ENCODE measurements at places on chromosomes 12 and 14.

DNA sequence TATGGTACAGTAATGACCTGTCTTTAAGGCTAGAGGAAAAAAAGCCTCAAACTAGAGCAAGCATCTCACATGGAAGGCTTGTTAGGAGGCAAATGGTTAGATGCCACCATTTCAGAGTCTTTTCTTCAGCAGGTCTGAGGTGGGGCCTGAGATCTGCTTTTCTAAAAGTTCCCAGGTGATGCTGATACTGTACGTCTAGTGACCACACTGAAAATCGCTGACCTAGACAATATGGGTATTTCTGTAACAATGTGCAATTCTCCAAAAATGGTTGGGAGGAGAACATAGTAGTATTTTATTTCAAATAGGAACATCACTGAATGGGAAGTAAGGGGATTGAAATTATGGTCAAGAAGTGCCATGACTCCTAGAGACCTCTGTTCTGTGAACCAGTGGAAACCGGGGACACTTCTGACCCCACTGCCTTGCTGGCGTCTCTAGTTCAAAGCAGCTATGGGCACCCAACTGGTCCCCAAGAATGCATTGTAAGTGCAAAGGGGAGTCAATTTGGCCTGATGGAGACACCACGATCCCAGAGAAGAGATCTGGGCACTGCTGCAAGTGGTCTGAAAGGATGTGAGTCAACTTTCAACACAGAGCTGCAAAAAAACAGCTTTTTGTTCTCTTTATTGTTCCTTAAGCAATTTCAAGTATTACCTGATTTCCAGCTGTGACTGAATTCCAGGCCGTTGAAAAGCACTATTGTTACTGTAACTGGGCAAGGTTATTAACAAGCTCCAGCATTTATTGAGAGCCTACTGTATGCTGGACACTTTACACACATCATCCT, 54.4 kb upstream of the PLEKHG7 start:
- H3K27me3 ChIP-seq = no peaks in the 10 kb centered on the region
- H3K27ac ChIP-seq = no peak overlapping the region
- no peaks in the 10 kb centered on the region for H3K36me3 ChIP-seq
- no peaks in the 10 kb centered on the region for H3K4me1 ChIP-seq

DNA sequence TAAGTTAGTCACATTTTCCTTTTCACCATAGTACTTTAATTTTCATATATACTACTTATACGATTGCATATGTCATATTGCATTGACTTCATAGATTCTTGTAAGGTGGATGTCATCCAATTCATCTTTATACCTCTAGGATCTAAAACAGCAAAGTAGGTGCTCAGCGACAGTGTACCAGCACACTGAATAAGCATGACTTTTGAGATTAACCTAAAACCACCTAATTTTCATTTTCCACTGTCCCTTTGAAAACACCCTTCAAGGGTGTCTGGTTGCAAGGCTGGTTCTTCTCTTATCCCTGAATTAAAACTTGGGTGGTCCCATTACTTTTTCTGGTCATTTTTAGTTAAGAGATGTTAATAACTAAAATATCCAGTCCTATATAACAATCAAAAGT, 4.4 kb downstream of the GPR19 start:
- H3K36me3 ChIP-seq = no peaks in the 10 kb centered on the region
- no peaks in the 10 kb centered on the region for H3K27me3 ChIP-seq
- H3K4me1 ChIP-seq = peaks cover 8% of the 10 kb centered on the region
- no peak for DNase-seq
- no peak overlapping the region for H3K27ac ChIP-seq

- no peaks in the 10 kb centered on the region for H3K36me3 ChIP-seq
- DNase-seq = peak; percentile 97
- no peak overlapping the region for H3K4me3 ChIP-seq
- peaks cover 15% of the 10 kb centered on the region for H3K4me1 ChIP-seq
Observed at GRCh38 chr12:24226745-24227350, 277.4 kb upstream of the SOX5 start.

GRCh38 chr14:44112774-44113460, 394.2 kb downstream of the FSCB start:
- no peak overlapping the region for H3K27ac ChIP-seq
- H3K27me3 ChIP-seq = no peaks in the 10 kb centered on the region
- H3K4me3 ChIP-seq = no peak overlapping the region
- no peaks in the 10 kb centered on the region for H3K36me3 ChIP-seq
- DNase-seq = no peak

DNA sequence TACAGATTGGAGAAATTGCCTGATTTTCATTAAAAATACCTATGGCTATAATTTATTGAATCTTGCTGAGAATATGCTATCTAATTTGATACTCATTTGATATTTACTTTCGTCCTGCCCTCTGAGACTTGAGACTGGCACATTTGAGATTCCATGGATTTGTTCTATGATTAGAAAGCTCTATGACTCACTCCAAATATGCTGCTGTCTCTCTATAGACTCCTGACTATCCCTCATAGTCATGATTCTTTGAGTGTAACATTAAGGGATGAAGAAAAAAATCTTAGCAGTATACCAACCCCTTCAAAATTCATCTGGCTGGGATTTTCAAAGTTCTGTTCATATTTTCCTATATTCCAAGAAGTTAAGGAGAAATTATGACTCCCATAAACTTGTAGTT, 191.9 kb downstream of the LRIG3 start:
- H3K4me3 ChIP-seq = no peak overlapping the region
- H3K4me1 ChIP-seq = no peaks in the 10 kb centered on the region
- H3K36me3 ChIP-seq = no peaks in the 10 kb centered on the region
- peak; percentile 37 for DNase-seq

GRCh38 chr12:78229591-78230101, 399.0 kb downstream of the NAV3 start:
- H3K36me3 ChIP-seq = no peaks in the 10 kb centered on the region
- H3K4me3 ChIP-seq = no peak overlapping the region
- no peak overlapping the region for H3K27ac ChIP-seq
- DNase-seq = peak; percentile 36
- H3K4me1 ChIP-seq = no peaks in the 10 kb centered on the region
- no peaks in the 10 kb centered on the region for H3K27me3 ChIP-seq

DNA sequence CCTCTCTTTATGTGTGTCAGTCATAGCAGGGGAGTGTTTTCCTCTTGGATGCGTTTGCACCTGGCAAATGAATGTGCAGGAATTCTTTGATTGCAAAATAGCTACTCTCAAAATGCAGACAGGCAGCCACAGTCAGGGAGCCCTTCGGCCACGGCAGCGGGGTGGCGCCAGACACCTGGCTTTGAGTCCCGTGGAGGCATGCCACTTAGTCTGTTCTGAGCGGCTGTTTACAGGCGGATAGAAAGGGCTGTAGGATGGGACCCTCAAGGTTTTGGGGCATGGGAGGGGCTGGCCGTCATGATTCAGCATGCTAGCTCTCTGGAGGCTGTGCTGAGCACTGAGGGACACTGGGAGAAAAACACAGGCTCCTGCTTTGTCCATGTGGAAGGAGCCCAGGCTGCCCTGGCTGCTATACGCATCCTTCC, 117.1 kb downstream of the SLC25A47 start:
- peak overlapping the region; percentile 80 for H3K27ac ChIP-seq
- H3K4me3 ChIP-seq = no peak overlapping the region
- H3K4me1 ChIP-seq = peaks cover 47% of the 10 kb centered on the region

DNA sequence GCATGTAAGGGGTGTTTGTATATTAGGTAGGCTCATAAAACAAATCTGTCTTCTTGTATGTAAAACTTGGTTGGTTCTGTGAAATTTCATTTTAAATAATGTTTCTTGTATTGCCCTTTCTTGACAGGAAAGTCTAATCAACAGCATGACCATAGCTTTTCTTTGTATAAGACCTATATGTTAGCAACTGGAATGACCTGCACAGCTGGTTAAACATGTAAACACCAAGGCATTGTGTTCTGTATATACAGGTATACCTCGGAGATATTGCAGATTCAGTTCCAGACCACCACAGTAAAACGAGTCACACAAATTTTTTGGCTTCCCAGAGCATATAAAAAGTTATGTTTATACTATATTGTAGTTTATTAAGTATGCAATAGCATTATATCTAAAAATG, 183.6 kb downstream of the ERC1 start:
- DNase-seq = no peak
- H3K27ac ChIP-seq = no peak overlapping the region
- no peaks in the 10 kb centered on the region for H3K27me3 ChIP-seq
- H3K4me3 ChIP-seq = no peak overlapping the region
- H3K4me1 ChIP-seq = no peaks in the 10 kb centered on the region

DNA sequence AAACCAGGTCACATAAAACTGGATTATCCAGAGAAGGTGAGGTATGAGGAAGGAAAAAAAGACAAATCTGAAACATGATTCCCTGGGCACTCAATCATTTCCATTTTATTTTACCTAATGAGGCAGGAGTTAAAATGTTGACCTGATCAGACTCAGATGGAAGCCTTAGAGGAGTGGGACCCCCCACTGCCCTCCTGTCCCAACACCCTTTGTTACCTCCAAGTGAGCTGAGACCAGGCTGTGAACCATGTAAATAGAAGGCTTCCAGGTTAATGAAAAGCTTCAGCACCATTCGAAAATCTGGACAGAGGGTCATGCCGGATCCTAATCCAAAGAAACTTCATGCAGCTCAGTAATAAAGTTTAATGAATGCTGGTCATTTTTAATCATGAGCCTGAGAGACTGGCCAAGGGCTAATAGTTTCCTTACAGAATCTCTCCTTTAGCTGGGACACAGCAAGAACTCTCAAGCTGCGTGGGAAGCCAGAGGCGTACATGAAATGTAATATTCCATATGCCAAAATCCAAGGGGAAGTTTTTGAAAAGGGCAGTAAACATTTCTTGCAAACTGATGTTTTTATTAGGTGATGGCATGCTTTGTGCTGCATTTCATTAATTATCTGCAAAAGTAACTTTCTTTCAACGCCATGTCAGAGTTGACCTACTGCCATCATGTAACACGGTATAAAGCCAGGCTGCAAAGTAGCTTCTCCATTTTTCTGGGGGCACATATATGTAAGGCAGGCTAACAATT, 183.0 kb downstream of the PAX9 start:
- H3K4me3 ChIP-seq = no peak overlapping the region
- no peak overlapping the region for H3K27ac ChIP-seq
- H3K36me3 ChIP-seq = no peaks in the 10 kb centered on the region

DNA sequence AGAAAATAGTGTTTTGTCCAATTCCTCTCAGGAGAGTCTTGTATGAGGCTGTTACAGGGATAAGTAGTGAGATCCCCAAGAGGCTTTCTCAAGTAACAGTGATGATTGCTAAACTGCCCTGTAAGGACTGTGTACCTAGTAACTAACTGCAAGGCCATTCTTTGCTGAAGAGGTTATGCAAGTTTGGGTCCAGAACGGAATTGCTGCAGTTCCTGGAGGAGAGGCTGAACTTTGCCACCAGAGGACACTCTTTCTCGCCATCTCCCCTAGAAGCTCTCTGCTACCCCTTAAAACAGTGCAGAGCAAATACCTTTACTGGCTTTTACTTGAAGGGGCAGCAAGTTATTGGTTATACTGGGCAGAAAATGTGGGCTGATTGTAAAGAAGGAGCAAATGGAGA, 180.0 kb downstream of the RBM19 start:
- H3K36me3 ChIP-seq = no peaks in the 10 kb centered on the region
- no peaks in the 10 kb centered on the region for H3K4me1 ChIP-seq
- DNase-seq = no peak
- H3K27me3 ChIP-seq = peaks cover 13% of the 10 kb centered on the region
- H3K4me3 ChIP-seq = no peak overlapping the region

- no peak overlapping the region for H3K27ac ChIP-seq
- DNase-seq = no peak
- H3K4me1 ChIP-seq = no peaks in the 10 kb centered on the region
- no peak overlapping the region for H3K4me3 ChIP-seq
Observed at GRCh38 chr14:84167026-84167425, 1362.9 kb upstream of the FLRT2 start.

GRCh38 chr12:95836185-95836609, 22.6 kb upstream of the SNRPF start:
- H3K27me3 ChIP-seq = no peaks in the 10 kb centered on the region
- DNase-seq = peak; percentile 83
- H3K27ac ChIP-seq = peak overlapping the region; percentile 60
- peak overlapping the region; percentile 17 for H3K4me3 ChIP-seq

- peaks cover 11% of the 10 kb centered on the region for H3K36me3 ChIP-seq
- H3K27ac ChIP-seq = no peak overlapping the region
- H3K27me3 ChIP-seq = no peaks in the 10 kb centered on the region
- no peak overlapping the region for H3K4me3 ChIP-seq
Observed at GRCh38 chr12:1650978-1651361, 21.9 kb downstream of the WNT5B start.

- peak; percentile 97 for DNase-seq
- H3K36me3 ChIP-seq = no peaks in the 10 kb centered on the region
- H3K4me1 ChIP-seq = peaks cover 41% of the 10 kb centered on the region
- H3K27me3 ChIP-seq = no peaks in the 10 kb centered on the region
- peak overlapping the region; percentile 96 for H3K27ac ChIP-seq
- H3K4me3 ChIP-seq = no peak overlapping the region
Observed at GRCh38 chr12:63918800-63919300, 74.3 kb downstream of the SRGAP1 start.

GRCh38 chr12:32466187-32466586, 66.8 kb downstream of the FGD4 start:
- H3K27me3 ChIP-seq = no peaks in the 10 kb centered on the region
- no peaks in the 10 kb centered on the region for H3K4me1 ChIP-seq
- no peaks in the 10 kb centered on the region for H3K36me3 ChIP-seq
- no peak overlapping the region for H3K4me3 ChIP-seq
- H3K27ac ChIP-seq = no peak overlapping the region
- DNase-seq = no peak

DNA sequence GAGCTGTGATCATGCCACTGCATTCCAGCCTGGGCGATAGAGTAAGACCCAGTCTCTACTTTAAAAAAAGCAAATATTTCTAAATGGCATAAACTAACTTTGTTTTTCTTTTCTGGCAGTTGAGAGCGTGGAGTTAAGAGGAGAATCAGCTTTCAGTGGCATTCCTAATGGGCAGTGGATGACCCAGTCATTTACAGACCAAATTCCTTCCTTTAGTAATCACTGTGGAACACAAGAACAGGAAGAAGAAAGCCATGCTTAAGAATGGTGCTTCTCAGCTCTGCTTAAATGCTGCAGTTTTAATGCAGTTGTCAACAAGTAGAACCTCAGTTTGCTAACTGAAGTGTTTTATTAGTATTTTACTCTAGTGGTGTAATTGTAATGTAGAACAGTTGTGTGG, 21.2 kb downstream of the TDG start:
- H3K27ac ChIP-seq = no peak overlapping the region
- peak; percentile 78 for DNase-seq
- no peaks in the 10 kb centered on the region for H3K27me3 ChIP-seq
- H3K4me1 ChIP-seq = no peaks in the 10 kb centered on the region
- no peak overlapping the region for H3K4me3 ChIP-seq
- peaks cover 47% of the 10 kb centered on the region for H3K36me3 ChIP-seq
